ENCODE measurements at places on chromosomes 4 and X.

GRCh38 chrX:129773649-129774458 is 5.9 kb upstream of the SASH3 start:
- DNase-seq, result no peak

GRCh38 chrX:71216485-71216884 is 6.5 kb upstream of the GJB1 start:
- DNase-seq, result no peak

GRCh38 chrX:15747626-15748173 is 9.6 kb downstream of the CA5B start:
- DNase-seq, result no peak

DNA sequence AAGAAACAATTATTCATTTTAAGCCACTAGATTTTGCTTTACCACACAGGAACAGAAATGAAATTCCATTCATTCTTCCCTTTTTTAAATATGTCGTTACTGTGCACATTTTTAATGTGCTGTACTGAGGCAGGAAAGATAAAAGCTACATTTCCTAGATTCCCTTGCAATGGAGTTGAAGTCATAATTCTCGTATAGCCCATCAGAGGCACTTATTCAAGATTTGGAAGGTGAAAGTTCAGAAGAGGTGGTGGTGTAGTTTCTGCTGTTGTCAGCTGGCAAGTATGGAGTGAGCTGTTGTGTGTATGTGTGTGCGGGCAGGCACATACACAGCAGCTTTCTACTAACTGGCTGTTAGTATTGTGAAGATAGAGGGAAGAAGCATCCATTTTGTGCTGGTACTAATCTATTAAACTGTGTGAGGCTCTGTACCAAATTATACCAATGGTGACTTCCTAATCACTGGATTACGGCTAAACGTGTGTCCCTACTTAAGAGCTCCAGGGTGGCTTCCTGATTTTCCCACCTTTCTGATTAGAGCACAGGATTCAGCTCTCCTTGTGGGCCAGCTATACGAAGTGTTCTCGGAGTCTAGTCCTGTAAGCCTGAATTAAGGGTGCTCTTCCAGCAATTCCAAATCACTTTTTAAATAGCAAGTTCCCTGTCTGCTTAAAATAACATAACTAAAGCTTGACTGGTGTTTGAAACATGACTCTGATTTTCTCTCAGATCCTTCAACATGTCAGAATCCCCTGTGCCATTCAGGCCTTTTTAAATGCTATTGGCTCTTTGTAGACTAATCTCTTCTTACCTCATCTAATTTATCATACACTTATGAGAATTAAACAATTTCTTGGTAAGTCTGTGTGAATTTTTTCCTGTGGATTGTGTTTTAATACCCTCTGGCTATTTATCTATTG is 43.8 kb downstream of the PDS5A start:
- no peak for DNase-seq

GRCh38 chr4:130023088-130023487 is 927.1 kb downstream of the C4orf33 start:
- no peak for DNase-seq

DNA sequence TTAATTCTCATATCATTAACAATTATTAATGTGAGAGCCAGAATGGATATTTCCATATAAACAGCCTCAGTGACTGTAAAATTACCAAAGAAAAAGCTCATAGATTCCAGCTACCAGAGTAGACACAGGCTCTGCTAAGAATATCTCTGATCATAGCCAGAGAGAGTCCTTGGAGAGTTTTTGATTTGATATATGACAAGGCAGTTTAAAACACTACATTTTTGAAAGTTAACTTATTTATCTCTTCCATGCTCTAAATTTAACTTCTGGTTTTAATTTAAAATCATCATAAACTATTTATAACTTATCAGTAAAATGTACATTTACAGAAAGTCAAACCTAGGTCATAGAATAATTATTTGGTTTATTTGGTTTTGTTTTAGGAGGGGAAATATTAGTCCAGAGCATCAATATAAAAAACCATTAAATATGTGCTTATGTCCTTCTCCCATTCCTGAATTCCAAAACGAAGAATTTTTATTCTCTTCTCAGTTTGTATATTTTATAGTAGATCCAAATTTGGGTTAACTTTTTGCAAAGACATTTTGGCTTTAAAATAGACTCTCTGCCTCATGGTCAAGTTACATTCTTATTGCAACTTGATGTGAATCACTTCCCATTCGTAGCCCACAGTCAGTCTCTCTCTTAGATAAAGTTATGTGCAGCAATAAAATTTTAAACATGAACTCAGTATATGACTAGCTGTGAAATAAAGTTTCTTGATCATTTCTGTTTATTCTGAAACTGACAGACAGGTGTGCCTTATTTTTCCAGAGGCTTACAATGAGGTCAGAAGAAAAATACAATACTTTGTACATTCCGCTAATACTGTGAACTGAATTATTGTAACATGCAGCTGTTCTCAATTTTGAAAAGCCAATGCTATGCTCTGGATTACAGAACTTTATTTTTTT is 267.1 kb downstream of the PAPSS1 start:
- DNase-seq, result no peak

DNA sequence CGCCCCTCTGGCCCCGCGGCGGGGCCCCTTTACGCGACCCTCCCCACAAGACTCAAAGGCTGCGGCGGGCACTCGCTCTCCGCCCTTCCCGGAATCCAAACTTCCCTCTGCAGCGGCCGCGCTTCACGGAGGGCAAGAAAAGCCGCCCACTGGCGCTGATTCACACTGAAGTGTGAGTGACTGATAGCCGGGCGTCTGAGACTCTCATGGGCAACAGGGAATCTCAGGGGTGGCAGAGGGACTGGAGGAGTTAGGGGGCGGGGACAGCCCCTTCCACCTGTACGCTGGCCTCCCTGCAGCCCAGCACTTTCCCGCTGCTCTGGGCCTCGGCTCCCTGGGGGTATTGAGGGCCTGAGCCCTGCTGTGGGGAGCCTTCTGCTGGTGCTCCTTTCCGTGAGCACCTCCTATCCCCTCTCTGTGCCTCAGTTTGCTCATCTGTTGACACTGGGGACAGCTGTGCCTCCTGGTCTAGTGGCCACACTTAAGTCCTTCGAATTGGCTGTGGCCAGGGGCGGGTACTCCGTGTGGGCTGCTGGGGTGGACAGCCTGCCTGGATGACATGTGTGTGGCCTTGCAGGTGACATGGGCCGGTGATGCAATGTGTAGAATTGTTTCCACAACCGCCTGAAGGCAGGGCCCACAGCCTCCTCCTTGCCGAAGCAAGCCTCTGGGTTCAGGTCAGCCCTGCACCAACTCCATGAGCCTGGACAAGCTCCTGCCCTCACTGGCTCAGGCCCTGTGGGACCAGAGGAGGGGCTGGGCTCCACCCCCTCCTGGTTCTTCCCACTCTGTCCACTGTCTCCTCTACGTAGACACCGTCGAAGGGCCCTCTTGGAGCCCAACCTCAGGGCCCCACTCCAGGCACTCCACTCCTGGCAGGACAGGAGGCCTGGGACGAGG is 951 bp downstream of the SH3BP2 start:
- DNase-seq, result no peak

Data from CD4-positive, alpha-beta T cell treated with Interleukin-12 subunit alpha and Interleukin-12 subunit beta, for 1 hour (primary cell).